ENCODE measurements at places on chromosomes 12 and 14.

GRCh38 chr14:46653031-46653755 lies 1.6 kb upstream of the RPL10L start:
- no peak for DNase-seq

DNA sequence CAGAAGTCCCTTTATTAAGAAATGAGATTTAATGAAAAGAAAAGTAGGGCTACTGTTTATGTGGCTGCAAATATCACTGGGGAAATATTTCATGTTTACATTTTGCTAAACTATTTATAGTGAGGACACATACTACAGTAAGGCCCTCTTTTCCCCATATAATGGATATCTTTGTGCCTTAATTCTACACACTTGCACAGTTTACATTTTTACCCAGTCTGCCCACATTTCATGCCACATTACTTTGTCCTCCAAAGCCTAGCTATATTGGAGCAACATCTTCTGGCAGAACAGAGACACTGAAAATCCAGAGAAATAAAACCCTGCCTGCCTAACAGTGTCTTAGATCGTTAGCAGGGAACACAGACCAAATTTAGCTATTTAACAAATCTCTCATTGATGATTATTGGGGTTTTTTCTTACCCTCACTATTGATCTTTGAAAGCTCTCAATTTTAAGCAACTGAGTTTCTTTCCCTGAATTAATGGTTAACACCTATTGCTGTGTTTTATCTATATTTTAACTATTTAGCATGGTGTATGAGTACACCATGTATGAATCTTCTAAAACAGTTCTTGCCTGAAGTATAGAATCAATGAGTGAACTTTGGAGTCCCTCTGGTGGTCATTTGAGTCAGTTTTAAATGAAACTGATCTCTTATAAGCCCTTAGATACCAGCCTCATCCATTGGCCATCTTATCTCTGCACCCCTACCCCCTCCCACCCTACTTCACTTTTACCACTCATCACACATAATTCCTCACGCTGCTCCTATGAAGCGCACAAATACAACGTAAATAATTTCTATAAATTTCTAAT lies 170.2 kb downstream of the BCAT1 start:
- DNase-seq = peak; percentile 59

DNA sequence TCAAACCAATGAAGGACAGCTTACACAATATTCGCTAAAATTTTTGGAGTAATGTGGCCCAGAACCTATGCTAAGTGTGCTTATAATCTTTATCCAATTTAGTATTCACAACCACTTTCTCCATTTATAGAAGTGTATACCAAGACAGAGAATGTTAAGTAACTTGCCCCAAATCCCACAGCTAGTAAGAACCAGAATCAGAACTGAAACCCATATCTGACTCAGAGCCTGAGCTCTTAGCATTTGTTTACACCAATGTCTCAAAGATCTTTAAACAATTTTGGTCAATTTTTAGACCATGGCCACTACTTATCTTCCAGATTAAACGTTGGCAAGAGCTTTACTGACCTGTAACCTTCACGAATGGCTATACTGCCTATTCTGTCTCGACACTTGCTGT lies 53.0 kb downstream of the PAPLN start:
- DNase-seq = no peak

DNA sequence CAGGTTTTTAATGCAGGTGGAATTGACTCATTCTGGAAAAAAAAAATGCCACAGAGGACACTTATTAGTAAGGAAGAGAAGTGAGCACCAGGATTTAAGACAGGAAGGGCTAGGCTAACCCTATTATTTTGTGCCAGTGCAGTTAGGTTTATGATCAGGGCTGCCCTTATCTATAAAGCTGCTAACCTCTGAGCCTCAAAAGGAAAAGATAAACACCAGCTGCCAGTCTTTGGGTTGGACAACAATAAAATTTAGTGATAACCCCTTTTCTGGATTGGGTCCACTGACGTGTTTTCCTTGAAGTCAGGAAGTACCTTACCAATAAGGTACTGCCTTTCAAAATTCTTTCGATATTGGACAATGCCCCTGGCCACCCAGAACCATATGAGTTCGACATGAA lies 128.9 kb downstream of the NUBPL start:
- DNase-seq = no peak

- no peak for DNase-seq
Observed at GRCh38 chr14:102394717-102395375, 32.1 kb downstream of the TECPR2 start.

GRCh38 chr12:6230321-6231110 lies 30.3 kb downstream of the CD9 start:
- peak; percentile 59 for DNase-seq

DNA sequence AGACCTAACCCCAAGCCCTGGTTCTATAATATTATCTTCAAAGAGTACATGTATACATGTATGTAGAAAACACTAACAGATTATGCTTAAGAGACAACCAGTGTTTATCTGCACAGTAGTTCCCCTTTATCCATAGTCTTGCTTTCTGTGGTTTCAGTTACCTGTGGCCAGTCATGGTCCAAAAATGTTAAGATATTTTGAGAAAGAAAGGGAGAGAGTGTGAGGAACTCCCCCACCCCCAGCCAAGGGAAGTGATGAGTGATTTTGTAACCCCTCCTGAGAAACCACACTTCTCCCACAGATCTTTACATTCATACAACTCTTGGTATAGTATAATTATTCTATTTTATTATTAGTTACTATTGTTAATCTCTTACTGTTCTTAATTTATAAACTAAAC lies 77.3 kb upstream of the CNTN1 start:
- no peak for DNase-seq

GRCh38 chr14:68893566-68893965 lies 85.5 kb downstream of the ACTN1 start:
- DNase-seq = no peak

DNA sequence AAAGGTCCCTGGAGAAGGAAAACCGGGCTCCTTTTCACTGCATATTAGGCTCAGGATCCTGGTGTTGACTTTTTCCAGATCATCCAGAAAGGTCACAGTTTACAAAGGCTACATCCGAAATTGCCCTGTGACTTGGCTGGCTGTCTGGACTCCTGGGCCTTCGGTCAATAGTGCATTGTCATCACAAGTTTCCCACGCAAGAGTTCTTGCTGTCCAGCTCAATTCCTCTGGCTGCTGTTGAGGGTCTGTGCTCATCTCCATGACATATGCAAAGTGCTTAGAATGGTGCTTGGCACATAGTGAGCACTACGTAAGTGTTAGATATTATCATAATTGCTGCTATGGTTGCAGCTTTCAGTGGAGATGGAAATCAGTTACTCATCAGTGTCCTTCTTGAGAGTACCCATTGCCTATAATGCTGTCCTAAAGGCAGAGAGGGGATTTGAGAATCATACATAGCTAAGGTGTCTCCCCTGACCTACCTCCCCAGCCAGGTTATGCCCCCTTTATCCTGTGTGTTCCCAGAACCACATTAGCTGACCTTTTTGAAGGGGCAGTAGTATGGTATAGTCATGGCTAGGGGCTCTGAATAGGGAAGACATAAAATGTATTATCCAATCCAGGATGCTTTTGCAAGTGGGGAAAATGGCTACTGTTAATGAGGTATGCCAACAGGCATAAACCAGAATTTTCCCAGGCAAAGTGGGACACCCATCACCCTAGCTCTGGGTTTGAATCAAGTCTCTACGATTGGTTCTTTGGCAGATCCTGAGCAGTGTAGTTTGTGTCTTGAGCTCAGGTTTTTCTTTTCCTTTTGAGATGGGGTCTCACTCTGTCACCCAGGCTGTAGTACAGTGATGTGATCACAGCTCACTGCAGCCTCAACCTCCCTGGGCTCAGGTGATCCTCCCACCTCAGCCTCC lies 132.0 kb upstream of the CCND2 start:
- DNase-seq = no peak

DNA sequence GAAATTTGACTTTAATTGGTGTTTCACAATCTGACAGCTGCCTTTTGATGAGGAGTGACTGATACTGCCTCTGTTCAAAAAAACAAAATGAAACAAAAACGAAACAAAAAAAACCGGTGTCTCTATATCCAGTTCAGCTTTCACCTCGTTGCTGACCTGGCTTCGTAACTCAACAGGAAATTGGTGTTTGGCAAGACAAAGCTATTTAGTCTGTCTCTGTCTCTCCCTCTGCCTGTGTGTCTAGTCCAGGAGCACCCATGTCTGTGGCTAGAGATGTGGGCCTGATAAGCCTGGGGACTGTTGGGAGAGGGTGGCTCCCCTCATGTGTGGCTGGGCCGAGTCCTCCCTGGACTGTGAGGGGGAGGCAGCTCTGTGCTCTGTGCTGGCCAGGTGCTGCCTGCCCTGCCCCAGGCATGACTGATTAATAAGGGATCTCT lies 11.3 kb downstream of the CACNA1C start:
- no peak for DNase-seq

DNA sequence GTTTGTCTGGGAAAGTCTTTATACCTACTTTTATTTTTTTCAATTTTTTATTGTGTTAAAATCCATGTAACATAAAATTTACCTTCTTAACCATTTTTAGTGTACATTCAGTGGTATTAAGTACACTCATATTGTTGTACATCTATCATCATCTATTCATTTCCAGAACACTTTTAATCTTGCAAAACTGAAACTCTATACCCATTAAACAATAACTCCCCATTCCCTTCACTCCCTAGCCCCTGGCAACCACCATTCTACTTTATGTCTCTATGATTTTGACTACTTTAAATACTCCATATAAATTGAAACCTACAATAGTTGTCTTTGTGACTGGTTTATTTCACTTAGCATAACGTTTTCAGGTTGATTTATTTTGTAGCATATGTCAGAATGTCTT lies 131.9 kb upstream of the SLC38A2 start:
- no peak for DNase-seq

DNA sequence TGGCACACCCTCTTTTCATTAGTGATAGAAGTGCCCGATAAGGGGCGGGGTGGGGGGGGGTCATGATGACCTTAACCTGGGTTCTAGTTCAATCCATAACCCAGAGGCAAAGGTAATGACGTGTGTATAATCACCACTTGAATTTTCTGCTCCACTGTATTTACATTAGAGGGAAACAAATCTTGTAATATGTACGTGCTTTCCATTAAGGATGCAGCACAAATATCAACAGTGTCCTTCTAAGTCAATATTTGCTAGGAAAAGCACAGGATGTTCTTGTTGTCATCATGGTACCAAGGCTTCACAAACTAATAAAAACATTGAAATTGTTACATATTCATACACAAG lies 121.2 kb upstream of the SLC38A2 start:
- no peak for DNase-seq

- no peak for DNase-seq
Observed at GRCh38 chr12:82838827-82839226, 152.1 kb downstream of the TMTC2 start.

- peak; percentile 51 for DNase-seq
Observed at GRCh38 chr12:90013409-90013808, 304.8 kb upstream of the ATP2B1 start.

GRCh38 chr14:22846811-22847307 lies 10.5 kb downstream of the MMP14 start:
- no peak for DNase-seq

DNA sequence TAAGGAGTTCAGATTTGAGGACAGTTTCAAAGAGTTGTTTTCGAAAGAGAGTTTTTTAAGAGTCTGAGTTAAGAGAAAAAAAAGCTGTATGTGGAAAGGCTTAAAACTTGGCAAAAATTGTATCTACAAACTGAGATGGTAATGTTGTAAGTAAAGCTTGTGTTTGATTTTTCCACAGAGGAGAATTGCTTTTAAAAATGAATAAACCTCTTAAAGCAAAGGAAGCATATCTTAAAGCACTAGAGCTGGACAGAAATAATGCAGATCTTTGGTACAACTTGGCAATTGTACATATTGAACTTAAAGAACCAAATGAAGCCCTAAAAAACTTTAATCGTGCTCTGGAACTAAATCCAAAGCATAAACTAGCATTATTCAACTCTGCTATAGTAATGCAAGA lies 50.3 kb downstream of the TMTC3 start:
- no peak for DNase-seq

DNA sequence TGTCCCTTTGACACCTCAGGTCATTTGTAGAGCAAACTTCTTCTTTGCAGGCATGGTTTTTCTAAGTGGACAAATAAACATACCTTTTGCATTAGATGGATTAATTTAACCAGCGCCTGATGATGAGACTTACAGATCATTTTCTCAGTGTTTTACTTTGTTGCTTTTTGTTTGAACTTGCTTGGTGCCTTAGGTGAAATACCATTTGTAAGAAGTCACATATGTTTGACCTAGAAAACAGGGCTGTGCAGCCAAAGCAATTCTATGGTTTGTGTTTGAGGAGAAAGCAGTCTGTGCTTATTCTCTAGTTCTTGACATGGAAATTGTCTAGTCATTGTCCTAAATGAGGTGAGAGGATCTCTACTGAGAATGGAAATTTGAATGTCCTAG lies 111.1 kb downstream of the DIP2B start:
- DNase-seq = no peak

- DNase-seq = no peak
Observed at GRCh38 chr12:1212526-1212925, 221.5 kb downstream of the ERC1 start.

- DNase-seq = no peak
Observed at GRCh38 chr12:120999191-121000120, 16.8 kb downstream of the C12orf43 start.

- no peak for DNase-seq
Observed at GRCh38 chr14:104634886-104635570, 30.5 kb upstream of the TMEM179 start.

DNA sequence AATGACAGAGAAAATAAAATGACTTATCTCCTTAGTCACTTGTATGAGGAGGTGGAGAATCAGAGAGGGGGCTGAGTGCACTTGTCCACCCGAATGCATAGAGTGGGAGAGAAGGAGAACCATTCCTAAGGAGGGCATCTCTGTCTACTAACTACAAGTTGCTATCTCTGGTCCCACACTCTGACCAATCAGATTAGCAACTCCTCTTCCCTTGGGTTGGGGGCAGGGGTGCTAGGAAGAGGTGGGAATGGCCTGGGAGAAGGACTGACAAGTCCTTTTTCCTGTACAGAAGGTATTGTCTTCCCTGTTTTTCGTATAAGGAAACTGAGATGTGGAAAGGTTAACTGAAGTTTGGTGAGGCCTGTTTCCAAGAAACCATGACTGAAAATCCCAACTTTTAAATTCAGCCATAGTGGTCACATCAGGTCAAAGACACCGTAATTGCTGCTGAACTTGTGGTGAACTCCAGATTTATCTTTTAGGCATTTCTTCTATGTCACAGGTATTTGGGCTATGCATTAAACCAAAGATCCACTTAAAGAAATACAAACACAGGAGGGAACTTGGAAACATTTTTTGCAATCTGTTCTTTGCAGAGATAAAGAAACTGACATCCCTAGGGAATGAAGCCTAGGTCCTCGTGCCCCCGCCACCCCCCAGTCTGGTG lies 207.8 kb downstream of the CRADD start:
- DNase-seq = no peak

DNA sequence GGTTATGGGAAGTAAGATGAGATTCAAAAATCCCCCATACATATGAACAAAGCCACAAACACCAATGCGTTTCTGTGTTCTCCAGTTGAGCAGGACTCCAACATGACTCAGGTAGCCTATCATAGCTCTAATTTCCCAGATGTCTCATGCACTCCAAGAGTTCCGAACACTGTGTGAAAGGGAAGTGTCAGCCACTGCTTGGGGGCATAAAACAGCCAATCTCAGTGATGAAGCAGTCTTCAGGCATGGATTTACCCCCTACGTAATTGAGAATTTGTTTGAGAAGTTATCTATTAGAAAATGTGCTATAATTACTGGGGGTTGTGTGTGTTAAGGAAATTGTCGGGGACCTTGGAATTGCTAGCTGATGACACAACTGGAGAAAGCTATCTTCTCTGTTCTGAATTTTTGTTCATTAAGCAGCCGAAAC lies 153.9 kb upstream of the AVPR1A start:
- DNase-seq = no peak

All from HCEC 1CT (cell line).